T-helper 22 cell (primary cell): ENCODE measurements at places on chromosomes 11 and 22.

DNA sequence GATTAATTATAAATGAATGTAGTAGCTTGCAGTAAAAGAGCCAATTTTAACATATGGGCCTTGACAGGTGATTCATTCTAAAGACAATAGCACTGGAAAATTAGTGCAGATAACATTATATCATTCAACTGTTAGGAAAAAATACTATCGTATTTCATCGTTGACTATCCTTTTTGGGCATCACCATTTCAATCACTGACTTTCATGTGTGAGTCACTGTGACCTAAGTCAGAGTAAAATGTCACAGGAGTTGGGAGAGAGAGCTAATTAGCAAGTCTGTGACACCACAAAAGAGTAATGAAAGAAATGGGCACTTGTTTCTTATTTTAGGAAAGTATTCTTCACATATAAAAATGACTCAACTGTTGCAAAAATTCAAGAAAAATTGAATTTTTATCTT, 253.8 kb upstream of the CNTN5 start:
- DNase-seq: no peak

DNA sequence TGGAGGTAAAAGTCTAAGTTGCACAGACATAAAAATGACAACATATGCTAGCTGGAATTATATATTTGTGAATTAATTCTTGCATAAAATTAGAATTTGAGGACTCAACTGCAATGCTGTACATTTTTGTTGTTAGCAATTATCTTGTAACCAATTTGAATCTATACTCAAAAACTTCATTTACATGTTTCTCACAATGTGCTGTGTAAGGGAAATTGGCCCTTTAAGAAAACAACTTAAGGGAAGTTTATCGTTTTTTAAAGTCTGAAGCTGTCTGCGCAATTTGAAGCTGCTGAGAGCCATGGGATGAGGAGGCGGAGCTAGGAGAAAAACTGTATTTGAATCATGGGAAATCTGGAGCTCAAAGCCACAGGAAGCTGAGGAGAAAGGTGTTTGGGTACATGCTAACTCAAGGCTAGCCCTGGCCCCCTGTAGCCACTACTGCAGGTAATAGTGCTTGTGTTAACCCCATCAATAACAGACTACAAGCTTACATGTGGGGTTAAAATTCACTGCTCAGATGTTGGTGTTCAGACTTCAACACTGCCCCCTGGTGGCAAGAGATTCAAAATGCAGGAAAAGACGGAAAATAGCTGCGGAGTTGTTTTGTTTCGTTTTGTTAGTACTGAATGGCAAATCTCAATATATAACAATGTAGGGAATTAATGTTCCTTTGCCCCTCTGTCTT, 126.1 kb downstream of the BRD1 start:
- no peak for DNase-seq

- no peak for DNase-seq
These were observed 22.3 kb downstream of the RANGAP1 start for GRCh38 chr22:41263704-41264103.

DNA sequence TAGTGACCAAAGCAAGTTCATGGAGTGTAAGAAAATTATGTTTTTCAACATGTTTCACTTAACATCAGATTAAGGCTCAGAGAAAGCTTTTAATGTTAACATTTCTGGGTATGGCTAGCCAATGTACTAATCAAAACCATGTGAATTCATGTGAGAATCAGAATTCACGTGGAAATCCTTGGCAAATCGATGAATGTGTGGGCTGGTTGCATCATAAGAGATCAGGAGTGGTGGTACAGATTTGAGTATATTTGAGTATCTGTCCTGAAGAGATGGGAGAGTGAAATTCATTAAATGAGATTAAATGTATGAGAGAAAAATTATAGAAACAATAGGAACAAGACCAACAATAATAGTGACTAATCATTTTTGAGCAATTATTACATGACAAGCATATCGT, 638.6 kb upstream of the ANO5 start:
- DNase-seq: no peak

- DNase-seq: no peak
These were observed 988 bp downstream of the MGAT3 start for GRCh38 chr22:39457556-39458443.

DNA sequence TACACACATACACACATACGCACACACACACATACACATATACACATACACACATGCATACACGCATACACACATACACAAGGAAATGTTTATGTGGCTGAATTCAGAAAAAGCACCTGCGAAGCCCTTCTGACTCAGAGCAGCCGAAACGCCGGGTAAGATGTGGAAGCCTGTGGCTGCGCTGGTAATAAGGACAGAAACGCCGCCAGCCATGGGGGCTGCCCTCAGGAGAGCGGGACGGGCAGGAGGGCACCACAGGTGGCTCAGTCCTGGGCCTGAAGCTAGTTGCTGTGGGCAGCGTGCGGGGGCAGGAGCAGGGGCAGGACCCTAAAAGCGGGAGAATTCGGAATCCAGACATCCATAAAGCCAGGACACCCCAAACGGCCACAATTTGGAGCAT, 378.3 kb downstream of the BRD1 start:
- DNase-seq: no peak

- DNase-seq: no peak
These were observed 289.1 kb downstream of the TBC1D22A start for GRCh38 chr22:47051441-47052071.

DNA sequence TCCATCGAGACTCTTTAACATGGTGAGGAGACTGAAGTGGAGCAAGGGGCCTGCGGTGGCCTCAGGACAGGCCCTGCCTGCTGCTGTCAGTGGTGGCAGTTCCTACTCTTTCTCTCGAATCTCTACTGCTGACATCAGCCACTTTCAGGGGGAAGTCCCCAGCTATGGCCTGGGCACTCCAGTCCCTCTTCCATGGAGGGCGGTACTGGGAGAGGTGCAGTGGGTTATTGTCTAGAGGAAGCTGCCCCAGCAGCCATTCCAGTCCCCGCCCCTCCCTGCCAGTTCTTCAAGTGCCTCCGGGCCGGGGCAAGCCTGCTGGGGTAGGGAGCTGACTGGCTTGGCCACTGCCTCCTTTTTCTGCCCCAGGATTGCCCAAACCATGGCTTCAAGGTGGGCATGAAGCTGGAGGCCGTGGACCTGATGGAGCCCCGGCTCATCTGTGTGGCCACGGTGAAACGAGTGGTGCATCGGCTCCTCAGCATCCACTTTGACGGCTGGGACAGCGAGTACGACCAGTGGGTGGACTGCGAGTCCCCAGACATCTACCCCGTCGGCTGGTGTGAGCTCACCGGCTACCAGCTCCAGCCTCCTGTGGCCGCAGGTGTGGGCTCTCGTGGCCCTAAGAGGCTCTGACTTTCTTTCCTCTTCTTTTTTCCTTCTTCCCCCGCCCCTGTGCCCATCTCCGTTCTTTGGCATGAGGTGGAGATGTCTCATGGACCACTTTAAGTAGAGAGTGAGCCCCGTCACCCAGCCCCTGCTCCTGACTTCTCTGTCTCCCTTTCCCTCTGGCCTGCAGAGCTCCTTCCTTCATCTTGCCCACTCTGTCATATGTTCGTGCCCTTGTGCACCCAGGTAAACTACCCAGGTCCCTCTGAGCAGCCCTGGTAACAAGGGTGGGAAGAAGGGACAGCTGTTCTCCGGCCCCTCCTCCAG, 13.7 kb downstream of the CHADL start:
- DNase-seq: no peak

GRCh38 chr11:60396382-60396781, at the start of gene MS4A14:
Gene MS4A14, plus strand, starts transcription at chr11:60396459. Its CDS starts 120 bp downstream, at chr11:60396579.
- no peak for DNase-seq

GRCh38 chr22:32677876-32678275, 123.6 kb upstream of the TIMP3 start:
- no peak for DNase-seq

DNA sequence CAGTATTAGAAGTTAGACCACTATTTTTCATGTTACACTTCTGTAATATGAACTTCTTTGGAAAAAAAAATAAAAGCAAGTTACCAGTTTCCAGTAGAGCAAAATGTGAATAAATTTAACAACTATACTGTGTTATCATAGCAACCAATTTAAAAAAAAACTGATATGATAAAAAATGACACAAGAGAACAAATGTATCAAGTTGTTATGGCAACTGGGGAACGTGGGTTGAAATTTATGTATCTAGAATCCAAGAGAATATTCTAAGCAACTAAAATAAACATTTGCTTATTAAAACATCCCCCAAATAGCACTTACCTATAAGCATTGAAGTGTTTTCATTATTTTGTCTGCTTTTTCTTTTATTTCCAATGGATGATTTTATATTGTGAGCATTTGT, 442.4 kb downstream of the DLG2 start:
- DNase-seq: no peak

DNA sequence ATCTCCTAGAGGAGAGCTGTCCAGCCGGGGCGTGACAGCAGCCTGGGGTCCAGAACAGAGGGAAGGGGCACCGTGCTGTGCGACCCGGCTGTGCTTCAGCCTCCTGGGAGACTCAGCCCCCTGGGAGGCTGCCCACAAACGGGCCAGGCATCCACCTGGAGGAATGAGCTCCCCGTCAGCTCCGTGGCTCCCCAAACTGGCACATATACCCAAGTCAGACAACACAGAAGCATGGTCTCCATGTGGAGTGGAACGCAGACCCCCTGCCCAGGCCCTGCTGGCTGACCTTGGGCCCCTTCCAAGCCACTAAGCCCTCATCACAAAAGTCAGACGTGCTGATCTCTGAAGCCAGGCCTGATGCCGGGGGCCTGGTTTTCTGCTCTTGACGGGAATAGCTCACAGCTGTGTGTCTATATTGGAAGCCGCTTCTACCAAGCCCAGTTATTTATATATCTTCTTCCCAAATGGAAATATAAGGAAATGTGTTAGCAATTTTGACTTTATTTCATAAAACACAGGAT, 91.7 kb downstream of the BRD1 start:
- DNase-seq: no peak

GRCh38 chr11:95248666-95249467, 17.9 kb upstream of the SESN3 start:
- no peak for DNase-seq

DNA sequence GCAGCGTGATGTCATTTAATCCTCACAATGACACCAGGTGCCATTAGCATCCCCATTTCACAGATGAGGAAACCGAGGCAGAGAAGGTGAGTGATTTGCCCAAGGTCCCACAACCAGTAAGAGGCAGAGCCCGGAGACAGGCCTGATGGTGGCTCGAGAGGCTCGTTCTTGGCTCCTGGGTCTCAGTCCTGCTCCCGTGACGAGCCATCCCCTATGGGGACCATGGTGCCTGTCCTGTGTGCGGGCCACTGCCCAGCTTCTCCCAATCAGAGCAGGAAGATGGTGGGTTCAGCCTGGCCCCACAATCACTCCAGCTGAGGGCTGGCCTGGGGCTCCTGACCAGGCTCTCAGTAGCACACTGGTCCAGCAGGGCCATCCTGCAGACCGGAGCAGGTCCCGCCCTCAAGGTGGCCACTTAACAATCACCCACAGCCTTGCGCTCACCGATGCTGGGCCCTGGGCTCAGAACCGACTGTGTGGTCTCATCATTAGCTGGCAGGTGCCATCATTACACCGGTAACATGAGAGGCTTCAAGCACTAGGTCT, 3.6 kb downstream of the ALDH3B1 start:
- no peak for DNase-seq
